ENCODE measurements at places on chromosomes 7 and 10. TPM values are rescaled to one million over a fixed set of nuclear protein-coding genes. Genes with fewer than 3 reads are reported as not detected.

DNA sequence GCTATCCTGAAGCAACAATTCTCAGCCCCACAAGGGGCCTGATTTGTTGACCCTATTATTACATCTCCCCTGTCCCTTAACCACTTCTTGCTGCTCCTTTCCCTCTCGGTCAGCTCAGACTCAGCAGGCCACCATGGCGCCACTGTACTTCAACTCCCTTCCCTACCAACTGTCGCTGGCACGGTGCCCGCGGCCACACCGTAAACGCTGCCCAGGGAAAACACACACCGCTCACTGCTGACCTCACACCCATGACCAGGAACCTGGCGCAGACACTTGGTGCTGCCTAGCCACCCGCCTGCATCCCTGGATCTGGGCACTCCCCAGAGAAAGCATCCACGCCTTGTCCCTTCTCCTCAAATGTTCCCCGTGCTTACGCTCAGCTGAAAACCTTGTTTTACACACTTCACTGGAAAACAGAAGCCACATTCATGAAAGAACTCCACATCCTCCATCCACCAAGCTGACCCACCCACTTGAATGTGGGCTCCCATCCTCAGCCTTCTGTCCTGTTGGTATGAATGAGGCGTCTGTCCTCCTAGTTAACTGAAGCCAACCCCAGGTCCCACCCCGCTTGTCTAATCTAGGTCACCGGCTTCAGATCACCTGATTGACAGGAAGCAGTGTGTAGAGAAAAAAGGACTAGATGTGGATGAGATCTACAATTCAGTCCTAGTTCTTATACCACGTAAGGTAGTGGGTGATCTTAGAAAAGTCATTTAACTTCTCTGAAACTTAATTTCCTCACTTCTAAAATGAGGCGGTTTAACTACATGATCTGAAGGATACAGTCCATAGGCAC is 28.5 kb upstream of the CRYGN start:
- no peak for DNase-seq

- DNase-seq, result no peak
Measured at GRCh38 chr7:36726311-36726710, 2.0 kb upstream of the AOAH start.

DNA sequence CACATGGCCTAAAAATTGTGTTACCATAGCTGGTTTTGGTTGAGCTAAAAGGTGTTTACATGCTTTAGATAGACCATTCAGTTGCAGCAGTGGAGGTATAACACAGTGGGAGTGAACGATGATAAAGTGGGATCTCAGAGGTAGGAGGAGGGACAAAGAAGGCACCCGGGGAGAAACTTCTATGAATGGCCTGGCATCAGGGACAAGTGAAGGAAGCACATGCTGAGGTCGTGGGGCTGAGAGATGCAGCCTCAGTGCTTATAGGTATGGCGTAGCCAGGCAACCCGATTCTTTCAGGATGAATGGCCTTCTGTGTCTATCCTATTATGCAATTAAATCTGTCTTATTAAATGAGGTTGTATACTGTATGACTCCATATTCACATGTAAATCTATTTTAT is 3.9 kb upstream of the CDK6 start:
- DNase-seq, result no peak

DNA sequence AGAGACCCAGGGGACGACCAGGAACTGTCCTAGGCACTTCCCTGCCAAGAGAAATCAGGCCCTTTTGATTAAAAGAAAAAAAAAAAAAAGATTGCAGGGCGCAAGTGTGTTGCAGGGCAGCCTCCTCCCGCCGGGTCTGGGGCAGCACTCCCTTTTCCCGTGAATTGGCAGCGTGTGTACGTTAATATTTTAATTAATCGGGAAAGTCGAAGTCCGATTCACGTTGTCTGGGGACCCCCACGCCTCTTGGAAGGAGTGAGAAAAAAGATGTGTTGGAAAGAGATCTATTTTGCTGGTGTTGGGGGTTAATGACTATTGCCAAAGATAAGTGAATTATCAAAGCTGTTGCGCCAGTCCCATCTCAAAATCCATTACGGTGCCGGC is 1.3 kb upstream of the EBF3 start:
- DNase-seq, result no peak

DNA sequence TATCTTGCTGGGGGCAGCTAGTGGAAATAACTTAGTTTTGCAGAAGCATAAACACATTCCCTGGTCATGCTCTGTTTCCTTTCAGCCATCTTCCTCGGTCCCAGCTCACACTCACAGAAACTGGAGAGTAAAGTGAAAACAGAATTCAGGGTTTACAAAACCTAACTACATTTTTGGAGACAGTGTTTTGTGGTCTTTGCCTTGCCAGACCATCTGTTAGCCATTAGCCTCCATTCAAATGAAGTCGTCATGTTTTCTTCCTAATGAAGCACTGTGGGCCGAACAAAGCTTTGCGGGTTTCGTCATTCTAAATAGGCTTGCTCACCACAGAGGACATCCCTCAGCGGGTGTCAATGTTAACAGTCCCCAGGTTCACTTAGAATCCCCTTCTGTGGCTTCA is 214.6 kb upstream of the TMEM72 start:
- DNase-seq, result peak; percentile 78

DNA sequence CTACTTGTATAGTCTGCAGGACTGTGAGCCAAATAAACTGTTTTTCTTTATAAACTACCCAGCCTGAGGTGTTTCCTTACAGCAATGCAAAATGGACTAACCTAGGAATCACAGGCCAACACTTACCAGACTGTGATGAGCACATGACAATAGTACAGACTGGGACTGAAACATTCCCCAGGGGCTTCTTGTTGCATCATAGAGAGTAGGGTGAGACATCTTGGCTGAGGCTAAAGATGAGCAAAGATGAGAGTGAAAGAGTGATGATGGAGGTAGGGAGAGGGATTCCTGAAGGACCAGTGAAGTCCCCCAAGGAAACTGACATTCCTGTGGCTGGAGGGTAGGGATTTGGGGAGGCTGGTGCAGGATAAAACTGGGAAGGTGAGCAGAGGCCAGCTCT is 194.4 kb downstream of the TPST1 start:
- DNase-seq, result no peak

GRCh38 chr7:132171130-132171576 is 405.1 kb downstream of the PLXNA4 start:
- DNase-seq, result no peak

DNA sequence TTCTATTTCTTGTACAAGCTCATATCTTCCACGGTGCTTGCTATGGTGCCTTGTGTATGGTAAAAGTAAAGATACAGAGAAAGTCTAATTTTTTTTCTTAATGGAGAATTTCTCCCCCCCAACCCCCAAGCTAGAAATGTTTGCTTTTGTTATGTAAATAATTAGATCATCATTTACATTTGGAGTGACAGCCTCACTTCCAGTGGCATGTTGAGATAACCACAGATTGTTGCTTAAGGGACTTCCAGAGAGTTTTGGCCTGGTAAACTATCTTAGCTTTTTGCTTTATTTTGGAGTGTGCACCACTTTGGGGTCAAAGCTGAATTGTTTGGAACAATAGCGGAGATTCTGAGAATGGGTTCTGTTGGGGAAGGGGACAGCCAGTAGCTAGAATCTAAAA is 129.7 kb downstream of the ZNF365 start:
- no peak for DNase-seq

- DNase-seq, result no peak
Measured at GRCh38 chr7:35356495-35356894, 102.6 kb upstream of the TBX20 start.

- DNase-seq, result no peak
Measured at GRCh38 chr7:148318838-148319237, 271.7 kb upstream of the C7orf33 start.

DNA sequence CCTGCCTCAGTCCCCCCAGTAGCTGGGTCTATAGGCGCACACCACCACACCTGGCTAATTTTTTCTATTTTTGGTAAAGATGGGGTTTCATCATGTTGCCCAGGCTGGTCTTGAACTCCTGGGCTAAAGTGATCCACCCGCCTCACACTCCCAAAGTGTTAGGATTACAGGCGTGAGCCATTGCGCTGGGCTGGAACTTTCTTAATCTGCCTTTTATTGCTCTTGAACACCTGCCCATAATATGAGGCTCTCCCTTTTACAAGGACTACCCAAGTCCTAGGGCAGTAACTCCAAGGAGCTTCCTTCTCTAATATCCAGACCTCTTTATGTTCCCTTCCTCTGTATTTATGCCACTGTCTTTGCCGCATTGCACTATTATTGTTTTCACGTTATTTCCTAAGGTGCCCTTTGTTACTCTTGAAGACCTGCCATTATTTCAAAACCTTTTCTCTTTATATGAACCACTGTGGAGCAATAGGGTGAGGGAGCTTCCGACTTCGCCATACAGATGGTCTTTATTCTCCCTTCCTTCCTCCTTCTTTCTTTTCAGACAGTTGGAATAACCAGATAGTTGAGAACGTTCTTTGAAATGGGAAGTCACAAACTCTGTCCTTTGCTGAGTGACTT is 36.3 kb upstream of the TCF7L2 start:
- no peak for DNase-seq

DNA sequence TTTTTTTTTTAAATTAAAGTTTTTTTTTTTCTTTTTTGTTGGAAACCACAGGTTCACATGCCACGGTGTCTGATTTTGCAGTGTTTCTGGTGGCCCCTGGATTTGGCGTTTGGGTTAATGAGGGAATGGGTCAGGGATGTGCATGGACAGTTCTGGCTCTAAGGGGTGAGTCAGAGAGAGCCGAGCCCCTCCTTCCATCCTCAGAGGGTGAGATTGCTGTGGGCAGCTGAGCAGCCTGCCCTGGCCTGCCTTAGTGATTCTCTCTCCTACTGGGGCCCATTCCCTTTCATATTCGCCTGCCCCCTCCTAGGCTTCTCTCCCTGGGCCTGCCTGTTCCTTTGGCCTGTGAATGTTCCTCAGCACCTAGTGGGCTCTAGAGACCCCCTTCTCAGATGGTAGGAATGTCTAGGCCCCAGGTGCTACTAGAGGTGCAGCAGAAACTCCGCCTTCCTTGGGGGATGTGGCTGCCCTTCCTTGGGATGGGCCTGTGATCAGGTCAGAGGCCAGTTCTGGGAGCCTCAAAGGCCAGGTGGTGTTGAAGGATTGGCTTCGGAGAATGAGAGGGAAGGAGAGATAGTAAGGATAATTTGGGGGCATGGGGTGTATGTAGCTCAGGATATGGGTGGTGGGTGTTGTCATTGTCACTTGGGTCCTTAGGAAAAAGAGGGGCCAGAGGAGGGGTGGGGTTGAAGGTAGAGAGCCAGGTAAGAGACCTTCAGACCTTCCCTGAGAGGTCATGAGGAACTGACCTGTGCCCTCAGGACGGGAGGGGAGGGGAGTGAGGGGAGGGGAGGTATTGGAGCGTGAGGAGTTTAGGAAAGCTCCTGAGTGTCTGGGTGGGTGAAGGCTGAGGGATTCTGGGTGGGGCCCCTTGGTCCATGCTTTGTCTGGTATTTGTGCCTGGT is 19.8 kb downstream of the TSPAN14 start:
- DNase-seq, result no peak

DNA sequence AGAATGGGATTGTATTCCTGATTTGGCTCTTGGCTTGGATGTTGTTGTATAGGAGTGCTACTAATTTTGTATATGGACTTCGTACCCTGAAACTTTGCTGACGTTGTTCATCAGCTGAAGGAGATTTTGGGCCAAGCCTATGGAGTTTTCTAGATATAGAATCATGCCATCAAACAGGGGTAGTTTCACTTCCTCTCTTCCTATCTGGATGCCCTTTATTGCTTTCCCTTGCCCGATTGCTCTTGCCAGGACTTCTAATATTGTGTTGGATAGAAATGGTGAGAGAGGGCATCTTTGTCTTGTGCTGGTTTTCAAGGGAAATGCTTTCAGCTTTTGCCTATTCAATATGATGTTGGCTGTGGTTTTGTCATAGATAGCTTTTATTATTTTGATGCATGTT is 92.3 kb downstream of the CCDC7 start:
- no peak for DNase-seq

GRCh38 chr7:93622036-93623033 is 47.8 kb upstream of the CALCR start:
- peak; percentile 25 for DNase-seq

- no peak for DNase-seq
Measured at GRCh38 chr7:55588379-55588699, 16.0 kb upstream of the VOPP1 start.

- DNase-seq, result no peak
Measured at GRCh38 chr10:124329941-124330340, 88.8 kb downstream of the OAT start.

- no peak for DNase-seq
Measured at GRCh38 chr10:128981881-128982615, 485.0 kb upstream of the MGMT start.

- no peak for DNase-seq
Measured at GRCh38 chr7:5423306-5423975, at the start of gene TNRC18. Gene TNRC18 (minus strand): TSS chr7:5423834. CDS start chr7:5421246, 2,588 bp downstream.

TAS2R5 gene
- 0.24 TPM for total RNA-seq

FUOM gene
- total RNA-seq, result 0.92 TPM

NACAD gene
- total RNA-seq, result 5.7 TPM

SLC39A12 gene
- total RNA-seq, result not detected

NOS3 gene
- 2.2 TPM for total RNA-seq

LRGUK gene
- 0.32 TPM for total RNA-seq

PTPRN2 gene
- 0.27 TPM for total RNA-seq
